AML-193 (cell line): ENCODE measurements at places on chromosomes 1 and 21.
A peak's percentile ranks its signal among the peaks of the same experiment; 100 is the strongest.

DNA sequence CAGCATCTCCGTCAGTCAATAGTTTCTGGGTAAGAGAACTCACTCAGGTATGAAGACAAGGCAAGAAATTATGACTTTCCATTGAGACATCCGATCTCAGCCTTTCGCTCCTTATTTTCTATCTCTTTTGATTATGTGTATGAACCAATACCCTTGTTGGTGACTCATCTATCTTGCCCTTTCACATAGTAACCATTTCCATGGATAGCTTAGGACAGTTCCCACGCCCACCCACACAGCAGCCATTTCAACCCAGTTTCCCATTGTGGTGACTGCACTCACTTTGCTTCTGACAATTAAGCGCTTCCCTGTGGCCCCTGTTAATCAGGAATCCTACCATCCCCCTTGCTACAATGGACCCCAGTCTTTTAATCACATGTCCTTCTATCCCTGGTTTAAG is 210.6 kb upstream of the ADGRL2 start:
- no peak for DNase-seq

- DNase-seq = peak; percentile 15
Observed at GRCh38 chr1:217048104-217048707, 325.0 kb upstream of the ESRRG start.

- no peak for DNase-seq
Observed at GRCh38 chr1:81915937-81916336, 115.2 kb downstream of the ADGRL2 start.

DNA sequence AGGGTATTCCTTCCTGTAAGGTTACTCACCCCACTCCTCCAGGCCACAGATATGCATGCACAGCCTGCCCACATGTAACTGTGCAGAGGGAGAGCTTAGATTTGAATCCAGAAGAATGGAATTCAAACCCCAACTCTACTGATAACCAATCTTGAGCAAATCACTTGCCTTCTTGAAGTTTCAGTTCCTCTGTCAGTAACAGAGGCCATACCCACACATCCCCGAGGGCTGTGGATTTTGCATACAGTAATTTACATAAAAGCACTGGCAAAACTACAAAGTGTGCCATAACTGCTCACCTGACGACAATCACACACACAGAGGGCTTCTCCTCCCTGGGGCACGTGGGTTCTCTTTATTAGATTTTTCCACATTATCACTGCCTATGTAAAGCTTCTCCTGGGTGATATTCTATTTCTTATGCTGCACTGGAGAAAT is 18.6 kb downstream of the CD247 start:
- no peak for DNase-seq

GRCh38 chr1:42206164-42206563 is 41.6 kb upstream of the GUCA2A start:
- no peak for DNase-seq

- DNase-seq = no peak
Observed at GRCh38 chr1:233216009-233216408, 79.5 kb downstream of the PCNX2 start.

GRCh38 chr1:3789421-3790300 is 6.6 kb downstream of the LRRC47 start:
- DNase-seq = no peak
